Hair follicle dermal papilla cell (primary cell): ENCODE measurements at places on chromosomes 7 and 10. TPM values are rescaled to one million over a fixed set of nuclear protein-coding genes. Genes with fewer than 3 reads are reported as not detected.

CUZD1 gene
- 0.32 TPM in 1 of 2 replicates, not detected in the other for total RNA-seq

PON1 gene
- total RNA-seq, result not detected in 2 replicates

IDE gene
- 35.7 and 40.4 TPM in 2 replicates for total RNA-seq

PLEKHS1 gene
- 0.16 and 0.24 TPM in 2 replicates for total RNA-seq

CLDN4 gene
- 0.16 and 0.24 TPM in 2 replicates for total RNA-seq

DGKB gene
- total RNA-seq, result 0.32 and 0.97 TPM in 2 replicates

SPAM1 gene
- total RNA-seq, result not detected in 2 replicates
